ENCODE measurements at places on chromosomes 13 and 19.

DNA sequence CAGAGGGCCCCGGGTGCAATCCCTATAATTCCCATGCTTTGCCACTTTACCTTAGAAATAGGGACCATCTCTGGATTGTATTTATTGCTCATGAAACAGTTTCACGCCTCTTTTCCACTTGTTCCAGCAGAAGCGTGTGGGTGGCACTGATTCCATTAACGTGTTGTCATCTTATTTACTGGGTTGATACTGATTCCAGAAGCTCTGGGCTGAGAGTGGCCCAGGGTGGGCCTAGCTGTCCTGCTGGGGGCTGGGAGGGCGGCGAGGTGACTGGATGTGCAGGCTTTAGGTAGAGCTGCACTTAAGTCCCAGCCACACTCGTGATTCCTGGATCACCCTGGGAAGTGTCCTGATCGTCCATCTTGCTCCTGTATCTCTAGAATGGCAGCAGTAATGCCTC lies 155.0 kb downstream of the TEX29 start:
- DNase-seq, result no peak

DNA sequence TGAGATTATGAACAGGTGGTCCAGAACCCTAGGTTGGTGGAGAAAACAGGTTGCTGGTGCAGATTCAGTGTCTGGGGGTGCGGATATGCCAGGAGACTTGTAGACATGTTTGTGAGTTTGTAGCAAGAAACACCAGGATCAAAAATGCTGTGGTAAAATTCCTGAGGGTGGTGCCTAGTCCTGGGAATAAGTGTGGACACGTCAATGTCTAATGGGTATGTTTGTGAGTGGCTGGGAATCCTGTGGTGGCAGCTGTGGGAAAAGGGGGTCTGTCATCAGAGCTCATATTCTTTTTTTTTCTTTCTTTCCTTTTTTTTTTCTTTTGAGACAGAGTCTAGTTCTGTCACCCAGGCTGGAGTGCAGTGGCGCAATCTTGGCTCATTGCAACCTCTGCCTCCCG lies 7.2 kb downstream of the ZNF708 start:
- no peak for DNase-seq

DNA sequence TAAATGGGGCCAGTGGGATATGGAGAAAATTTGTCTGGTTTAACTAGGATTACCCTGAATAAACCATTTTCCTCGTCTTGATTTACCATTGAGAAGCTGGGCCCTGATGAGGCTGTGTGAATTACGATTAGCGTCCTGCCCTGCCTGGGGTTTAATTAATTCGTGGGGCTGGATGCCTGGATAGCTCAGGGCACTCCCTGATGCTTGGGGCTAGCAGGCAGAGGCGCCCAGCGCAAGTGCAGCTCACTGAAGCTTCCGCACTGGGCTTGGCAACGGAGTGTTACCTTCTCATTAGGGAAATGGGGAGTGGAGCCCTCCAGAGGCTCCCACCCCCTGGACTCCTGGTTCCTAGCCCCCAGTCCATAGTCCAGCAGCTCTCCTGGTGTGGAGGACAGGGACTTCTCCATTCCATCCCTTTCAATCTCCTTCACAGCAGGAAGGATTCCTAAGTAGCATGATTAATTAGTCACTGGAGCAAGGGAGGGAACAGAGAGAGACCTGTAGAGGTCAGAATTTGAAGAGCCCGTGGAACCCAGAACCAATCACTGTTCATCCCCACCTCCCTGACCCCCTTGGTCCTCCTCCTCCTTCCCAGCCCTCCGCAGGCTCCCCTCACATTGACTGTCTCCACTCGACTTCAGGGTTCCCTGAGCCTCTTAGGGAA lies 107.2 kb downstream of the UQCRFS1 start:
- DNase-seq, result no peak

GRCh38 chr19:54029301-54029700 lies 34.4 kb downstream of the VSTM1 start:
- no peak for DNase-seq

- no peak for DNase-seq
Observed at GRCh38 chr13:85806553-85807175, 7.4 kb upstream of the SLITRK6 start.

GRCh38 chr13:46131705-46132104 lies 26.9 kb upstream of the CPB2 start:
- DNase-seq, result no peak

DNA sequence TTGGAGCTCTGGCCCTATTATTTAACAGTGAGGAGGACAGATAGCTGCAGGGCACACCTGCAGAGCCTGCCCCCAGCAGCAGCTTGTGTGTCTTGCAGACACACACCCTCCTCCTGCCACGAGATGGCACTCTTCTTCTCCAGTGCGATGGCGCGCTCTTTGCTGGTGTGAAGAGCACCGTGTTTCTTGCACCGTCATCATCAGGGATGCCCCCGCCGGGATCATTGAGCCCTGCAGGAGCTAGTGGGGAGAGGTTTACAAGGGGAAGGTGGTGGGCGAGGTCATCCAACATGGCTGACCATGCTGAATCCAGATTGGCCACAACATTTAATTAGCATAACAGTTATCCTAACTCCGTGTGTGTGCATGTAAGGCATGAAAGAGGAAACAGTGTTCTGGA lies 105.6 kb downstream of the RAB20 start:
- peak; percentile 64 for DNase-seq

GRCh38 chr13:110157718-110158117 lies 149.2 kb downstream of the COL4A1 start:
- no peak for DNase-seq

- no peak for DNase-seq
Observed at GRCh38 chr19:57850553-57851017, 926 bp downstream of the ZNF587 start.

DNA sequence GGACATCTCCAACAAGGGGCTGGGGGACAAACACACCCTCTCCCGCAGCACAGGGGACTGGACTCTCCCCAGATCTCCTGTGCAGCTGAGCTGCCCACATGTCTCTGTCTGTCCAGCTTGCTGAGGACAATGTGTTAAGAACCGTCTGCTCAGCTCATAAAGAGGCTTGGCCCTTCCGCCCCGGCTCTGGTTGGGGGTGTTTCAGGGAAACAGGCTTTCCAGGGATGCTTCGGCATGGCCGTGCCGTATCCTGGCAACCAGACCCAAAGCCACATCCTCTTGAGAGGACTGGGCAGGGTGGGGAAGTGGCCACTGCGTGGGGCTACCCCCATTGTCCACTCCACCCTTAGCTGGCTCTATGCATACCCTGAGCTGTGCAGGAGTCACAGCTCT lies 41.1 kb upstream of the CHST8 start:
- no peak for DNase-seq

- DNase-seq, result peak; percentile 51
Observed at GRCh38 chr13:36345438-36346221, 564 bp downstream of the SPART start.

GRCh38 chr13:112995395-112996191 lies 26.6 kb downstream of the MCF2L start:
- no peak for DNase-seq

GRCh38 chr19:14473073-14473977 lies 1.8 kb downstream of the PTGER1 start:
- no peak for DNase-seq

GRCh38 chr13:33711436-33711835 lies 106.5 kb upstream of the RFC3 start:
- DNase-seq, result no peak

GRCh38 chr13:36261976-36262375 lies 35.6 kb downstream of the CCDC169 start:
- no peak for DNase-seq

DNA sequence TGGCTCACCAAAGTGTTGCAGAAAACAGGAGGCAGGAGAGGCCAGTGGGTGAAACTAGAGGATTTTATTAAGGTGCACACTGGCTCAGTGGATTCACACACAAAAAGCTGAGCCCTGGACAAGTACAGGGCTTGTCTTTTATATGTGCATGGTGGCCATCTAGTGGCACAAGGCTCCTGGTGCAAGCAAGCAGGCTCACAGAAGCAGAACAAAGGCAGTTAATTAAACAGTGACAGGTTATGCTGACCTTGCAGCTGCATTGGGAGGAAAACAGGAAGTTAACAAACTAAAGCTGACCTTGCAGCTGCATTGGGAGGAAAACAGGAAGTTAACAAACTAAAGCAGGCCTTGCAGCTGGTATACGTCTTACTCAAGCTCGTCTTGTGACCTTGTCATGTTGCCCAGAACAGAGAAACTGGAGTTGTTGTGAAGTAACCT lies 65.3 kb upstream of the ZNF681 start:
- DNase-seq, result no peak

GRCh38 chr13:76965759-76966421 lies 17.6 kb downstream of the ACOD1 start:
- no peak for DNase-seq

DNA sequence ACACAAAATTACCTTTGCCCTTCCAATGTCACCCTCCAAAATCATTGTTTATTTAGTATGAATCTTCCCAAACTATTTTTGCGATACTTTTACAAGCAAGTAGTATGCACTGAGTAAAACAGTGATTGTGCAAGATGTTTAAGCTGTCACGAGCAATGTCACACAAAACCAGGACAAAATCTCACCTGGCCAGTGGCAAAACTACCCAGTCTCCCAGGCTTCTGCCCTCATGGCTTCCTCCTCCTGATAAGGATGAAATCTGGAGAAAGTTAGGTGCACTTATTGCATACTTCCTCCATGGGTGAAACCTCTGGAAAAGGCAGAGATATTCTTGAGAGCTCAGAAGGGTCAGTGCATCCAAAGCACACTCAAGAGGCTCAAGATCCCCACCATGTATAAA lies 500.8 kb downstream of the IRS2 start:
- no peak for DNase-seq

DNA sequence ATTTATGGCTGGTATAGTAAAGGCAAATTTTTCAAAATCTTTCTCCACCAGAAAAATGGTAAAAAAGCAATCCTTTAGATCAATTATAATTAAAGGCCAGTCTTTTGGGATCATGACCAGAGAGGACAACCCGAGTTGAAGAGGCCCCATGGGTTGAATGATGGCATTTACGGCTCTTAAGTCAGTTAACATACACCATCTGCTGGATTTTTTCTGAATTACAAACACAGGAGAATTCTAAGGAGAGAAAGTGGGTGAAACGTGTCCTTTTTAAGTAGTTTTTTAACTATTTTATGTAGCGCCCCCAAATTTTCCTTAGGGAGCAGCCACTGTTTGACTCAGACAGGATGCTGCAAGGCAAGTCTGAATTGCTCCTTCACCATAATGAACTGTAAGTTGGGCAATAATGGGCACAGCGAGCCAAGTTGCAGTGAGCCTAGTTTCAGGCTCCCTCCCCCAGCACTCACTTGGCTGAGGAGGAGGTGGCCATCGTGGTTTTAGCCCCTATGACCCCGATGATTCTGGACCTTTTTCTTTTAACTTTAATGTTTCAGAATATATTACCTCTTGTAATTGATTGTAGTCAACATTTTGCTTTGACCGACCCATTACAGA lies 13.6 kb upstream of the ZNF611 start:
- peak; percentile 35 for DNase-seq

DNA sequence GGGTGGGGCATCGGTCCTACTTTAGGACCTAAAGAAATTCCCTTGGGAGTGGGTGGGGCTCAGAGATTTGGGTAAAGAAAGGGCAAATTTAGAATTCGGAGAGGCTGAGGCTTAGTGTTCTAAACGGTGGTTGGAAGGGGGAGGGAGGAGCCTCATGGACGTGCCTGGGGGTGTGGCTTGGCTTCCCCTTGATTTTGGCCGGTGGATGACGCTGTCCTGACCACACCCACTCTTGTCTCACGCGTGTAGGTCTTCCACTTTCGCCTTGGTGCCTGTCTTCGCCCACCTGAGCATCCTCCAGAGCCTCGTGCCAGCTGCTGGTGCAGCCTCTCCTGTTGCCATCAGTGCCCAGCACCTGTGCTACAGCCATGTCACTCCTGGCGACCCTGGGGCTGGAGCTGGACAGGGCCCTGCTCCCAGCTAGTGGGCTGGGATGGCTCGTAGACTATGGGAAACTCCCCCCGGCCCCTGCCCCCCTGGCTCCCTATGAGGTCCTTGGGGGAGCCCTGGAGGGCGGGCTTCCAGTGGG lies 1.2 kb upstream of the NUP62 start:
- DNase-seq, result no peak

DNA sequence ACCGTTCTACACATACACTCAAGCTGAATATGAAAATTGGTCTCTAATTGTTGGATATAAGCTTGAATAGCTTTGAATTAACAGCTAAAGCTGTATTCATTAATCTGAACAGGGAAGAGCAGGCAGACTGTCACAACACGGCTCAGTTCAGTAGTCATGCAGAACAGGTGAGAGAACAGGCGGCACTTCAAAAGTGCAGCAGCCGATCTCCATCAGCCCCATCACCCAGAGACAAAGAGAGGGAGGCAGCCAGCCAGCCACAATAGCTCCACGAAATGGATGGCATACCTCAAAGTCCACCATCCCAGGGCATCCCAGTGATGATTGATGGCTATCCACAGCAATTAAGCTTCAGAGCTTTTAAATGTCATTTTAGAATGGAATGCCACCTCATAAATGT lies 419.2 kb downstream of the OLFM4 start:
- DNase-seq, result no peak

DNA sequence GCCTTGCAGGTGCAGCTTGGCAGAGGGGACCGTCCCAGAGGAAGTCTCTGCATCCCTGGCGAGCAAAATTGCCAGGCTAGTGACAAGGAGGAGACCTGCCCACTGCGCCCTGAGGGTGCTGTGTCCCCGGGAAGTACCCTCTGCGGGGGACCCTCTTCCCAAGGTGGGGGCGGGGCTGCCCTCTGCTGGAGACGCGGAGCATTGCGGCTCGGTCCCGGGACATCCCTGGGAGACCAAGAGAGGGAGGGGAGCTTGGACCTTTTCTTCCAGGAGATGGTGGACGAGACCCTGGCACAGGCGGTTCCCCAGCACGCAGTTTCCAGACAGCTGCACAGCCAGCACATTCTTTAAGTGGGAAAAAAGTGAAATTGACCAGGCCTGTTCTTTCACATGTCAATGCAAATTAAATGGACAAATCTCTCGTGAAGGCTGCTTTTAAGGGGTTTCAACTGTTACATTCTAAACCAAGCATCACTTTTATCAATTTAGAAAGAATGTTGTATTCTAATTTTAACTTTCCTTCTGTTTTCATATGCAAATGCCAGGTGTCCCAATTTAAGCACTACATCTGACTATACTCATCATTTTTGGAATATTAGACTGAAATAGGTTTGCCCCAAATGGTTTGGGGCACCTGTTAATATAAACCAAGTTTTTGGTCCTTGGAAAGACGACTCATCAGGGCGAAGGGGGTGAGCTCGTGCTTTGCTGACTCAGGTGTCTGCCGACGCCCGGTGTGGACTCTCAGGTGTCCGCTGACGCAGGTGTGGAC lies 60.7 kb downstream of the MCF2L start:
- DNase-seq, result peak; percentile 68

DNA sequence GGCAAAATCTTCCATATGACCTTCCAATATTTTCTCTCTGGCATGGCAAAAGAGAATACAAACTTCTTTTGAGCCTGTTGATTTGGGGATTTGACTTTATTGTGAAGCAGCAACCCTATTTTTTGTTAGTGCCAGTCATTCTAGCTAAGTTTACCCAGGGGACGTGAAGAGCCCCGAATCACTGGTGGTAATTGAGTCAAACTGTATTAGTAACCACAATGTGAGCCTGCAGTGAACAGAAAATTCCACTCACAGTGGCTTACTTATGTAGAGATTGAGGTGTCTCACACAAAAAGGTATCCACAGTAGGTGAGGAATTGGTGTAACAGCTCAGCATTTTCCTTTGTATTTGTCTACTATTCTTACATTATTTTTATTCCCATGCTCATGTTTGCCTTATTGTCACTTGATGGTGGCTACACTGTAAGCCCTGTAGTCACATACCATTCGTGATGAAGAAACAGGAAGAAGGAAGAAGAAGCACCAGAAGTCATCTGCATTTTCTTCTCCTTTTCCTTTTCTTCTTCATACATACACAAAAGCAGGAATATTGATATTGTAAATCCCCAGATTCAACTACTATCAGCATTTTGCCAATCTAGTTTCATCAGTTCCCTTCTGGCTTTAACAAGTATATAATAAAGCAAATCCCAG lies 33.3 kb upstream of the MYCBP2 start:
- DNase-seq, result no peak
